ENCODE measurements at places on chromosomes 11 and 22. TPM values are rescaled to one million over a fixed set of nuclear protein-coding genes. Genes with fewer than 3 reads are reported as not detected.

Gene GDPD4
- 0.17 TPM for polyA plus RNA-seq

Gene ANO1
- 18.2 TPM for polyA plus RNA-seq

Gene TMPRSS13
- polyA plus RNA-seq = 0.58 TPM

Gene TTC28
- polyA plus RNA-seq = 45.8 TPM

Gene BIK
- polyA plus RNA-seq = 0.78 TPM

DNA sequence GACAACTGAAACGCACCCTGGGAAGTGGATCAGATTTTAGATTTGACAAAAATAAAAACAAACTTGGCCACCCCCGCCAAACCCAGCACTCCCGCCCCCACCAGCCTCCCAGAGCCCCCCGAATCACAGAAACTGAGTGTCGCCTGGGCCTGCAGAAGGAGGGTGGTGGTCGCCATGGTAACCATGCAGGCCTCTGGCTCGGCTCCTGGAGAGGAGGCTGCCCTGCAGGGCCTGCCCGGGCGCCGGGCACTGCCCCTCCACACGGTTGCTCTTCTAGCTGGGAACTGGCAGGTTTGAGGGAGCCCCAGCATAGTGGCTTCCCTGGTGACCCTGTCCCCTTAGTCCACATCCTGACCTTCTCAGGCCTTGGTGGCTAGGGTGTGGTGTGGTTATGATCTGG is 19.3 kb downstream of the CACNA1I start:
- DNase-seq = no peak

DNA sequence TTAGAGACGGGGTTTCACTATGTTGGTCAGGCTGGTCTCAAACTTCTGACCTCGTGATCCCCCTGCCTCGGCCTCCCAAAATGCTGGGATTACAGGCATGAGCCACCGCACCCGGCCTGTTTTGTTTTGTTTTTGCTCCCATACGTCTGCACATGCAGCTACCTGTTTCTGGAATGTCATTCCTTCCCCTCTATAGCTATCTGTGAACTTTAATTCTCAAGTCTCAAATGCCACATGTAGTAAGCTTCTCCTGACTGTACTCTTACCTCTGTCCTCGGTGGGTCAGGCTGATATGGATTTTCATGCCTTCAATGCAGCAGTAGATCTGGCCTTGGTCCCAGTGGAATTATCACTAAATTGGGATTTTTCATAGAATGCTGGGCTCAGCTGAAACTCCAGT is 12.4 kb upstream of the SWAP70 start:
- no peak for DNase-seq

- DNase-seq = no peak
Measured at GRCh38 chr11:122721964-122722266, 66.4 kb downstream of the UBASH3B start.

DNA sequence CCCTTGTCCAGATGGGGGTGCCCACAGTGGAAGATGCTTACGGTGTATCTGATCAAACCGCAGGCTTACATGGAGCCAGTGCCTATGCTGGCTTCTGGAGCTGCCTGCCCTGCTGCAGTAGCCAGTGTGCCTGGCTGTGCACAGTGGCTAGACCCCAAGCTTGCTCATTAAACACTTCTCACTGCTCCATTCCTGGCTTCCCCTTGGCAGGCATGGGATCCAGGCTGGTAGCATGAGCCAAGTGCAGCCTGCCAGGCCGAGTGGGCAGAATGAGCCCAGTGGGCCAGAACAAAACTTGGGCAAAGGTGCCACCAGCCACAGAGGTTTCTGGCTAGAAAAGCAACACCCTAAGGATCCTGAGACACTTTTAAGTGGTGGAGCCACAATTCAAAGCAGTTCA is 55.4 kb upstream of the B3GNT6 start:
- DNase-seq = no peak

- DNase-seq = peak; percentile 74
Measured at GRCh38 chr11:46889689-46890475, 28.5 kb downstream of the LRP4 start.

DNA sequence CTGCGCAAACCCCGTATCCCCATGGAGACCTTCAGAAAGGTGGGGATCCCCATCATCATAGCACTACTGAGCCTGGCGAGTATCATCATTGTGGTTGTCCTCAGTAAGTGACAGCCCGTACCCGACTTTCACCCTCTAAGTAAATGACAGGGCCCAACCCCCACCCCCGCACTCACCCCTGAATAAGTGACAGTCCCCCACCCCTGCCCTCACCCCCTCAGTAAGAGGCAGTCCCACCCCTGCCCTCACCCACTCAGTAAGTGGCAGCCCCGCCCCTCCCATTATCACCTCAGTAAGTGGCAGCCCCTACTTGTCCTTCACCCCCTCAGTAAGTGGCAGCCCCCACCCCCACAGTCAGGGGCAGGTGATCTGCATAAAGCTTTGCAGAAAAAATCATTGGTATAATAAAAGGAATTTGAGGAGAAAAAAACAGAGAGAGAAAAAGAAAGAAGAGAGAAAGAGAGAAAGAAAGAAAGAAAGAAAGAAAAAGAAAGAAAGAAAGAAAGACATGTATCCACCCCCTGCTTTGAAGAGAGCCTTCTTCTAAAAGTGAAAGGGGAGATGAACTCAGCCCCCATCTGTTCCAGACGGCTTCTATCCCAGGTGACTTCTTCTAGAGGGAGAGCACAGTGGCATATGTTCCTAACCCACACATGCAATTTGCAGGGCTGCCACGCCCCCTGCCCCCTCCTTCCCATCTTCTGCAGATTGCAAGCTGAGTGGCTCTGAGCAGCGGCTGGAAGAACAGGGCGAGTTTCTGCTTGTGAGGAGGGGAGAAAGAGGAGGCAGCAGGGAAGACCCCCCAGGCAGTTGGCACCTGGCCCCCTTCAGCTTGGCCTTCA is 12.5 kb upstream of the SMIM35 start:
- DNase-seq = no peak

DNA sequence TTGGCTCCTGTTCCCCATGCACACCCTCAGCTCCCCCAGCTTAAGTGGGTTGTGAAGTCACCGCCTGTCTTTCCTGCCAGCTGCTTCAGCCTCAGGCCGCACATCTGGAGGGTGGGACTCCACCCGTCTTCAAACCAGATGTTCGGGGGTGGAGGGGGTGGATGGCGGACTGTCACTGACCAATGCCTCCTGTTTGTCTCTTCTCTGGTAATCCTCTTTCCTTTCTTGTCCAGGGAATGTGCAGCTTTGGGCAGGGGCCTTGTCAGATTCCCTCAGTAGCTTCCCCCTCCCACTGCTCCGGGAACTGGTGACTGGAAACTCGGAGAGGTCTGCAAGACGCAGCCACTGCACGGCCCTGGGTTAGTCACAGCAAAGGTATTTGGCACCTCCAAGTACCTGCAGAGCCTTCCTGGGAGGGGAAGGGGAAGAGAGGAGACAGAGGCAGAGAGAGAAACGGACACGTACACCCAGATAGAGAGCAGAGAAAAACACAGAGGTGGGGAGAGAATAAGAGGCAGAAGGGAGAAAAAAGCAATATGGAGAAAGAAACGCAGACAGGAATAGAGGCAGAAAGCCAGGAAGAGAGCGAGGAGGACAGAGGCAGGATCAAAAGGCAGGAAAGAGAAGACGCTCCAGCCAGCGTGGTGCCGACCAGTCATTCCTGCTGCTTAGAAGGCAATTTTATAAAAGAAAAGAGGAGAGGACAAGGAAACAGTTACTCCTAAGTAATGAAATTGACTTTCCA is 56.1 kb upstream of the TIMP3 start:
- no peak for DNase-seq

DNA sequence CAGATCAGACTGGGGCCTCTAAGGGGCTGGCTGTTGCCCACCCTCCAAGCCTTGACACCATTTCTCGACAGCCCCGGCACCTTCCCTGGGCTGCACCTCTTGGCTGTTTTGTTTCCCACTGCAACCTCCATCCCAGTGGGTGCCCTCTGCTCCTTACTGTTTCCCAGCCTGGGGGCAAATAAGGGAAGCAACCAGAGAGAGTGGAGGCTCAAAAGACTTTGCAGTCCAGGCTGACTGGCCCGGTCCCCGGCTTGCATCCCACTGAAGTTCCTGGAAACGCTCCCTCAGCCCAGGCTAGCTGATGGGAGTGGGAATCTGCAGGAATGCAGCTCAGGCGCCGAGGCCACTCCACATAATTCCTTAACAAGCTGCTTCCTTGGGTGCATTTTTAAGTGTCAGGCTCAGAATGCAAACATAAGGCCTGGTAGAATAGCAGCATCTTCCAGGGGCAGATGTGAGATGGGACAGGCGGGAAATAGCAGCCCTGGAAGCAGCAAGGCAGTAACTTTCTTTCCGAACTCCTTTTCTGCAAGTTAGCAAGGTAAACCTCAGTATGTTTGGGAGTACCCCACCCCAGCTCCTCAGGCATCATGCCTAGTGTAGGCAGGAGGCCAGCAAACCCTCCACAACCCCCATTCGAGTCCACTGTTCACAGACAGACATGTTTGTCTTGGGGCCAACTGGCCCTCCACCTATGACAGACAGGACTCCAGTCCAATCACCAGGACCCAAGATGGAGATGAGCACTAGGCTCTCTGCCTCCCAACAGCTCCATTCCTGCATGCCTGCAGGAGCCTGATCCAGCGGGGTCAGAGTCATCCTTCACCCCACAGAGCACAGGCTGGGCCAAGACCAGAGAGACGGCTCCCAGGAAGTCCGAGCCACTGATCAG is 39.3 kb downstream of the RPL27A start:
- DNase-seq = no peak

GRCh38 chr11:47340980-47341775 is 11.3 kb downstream of the MYBPC3 start:
- DNase-seq = no peak

DNA sequence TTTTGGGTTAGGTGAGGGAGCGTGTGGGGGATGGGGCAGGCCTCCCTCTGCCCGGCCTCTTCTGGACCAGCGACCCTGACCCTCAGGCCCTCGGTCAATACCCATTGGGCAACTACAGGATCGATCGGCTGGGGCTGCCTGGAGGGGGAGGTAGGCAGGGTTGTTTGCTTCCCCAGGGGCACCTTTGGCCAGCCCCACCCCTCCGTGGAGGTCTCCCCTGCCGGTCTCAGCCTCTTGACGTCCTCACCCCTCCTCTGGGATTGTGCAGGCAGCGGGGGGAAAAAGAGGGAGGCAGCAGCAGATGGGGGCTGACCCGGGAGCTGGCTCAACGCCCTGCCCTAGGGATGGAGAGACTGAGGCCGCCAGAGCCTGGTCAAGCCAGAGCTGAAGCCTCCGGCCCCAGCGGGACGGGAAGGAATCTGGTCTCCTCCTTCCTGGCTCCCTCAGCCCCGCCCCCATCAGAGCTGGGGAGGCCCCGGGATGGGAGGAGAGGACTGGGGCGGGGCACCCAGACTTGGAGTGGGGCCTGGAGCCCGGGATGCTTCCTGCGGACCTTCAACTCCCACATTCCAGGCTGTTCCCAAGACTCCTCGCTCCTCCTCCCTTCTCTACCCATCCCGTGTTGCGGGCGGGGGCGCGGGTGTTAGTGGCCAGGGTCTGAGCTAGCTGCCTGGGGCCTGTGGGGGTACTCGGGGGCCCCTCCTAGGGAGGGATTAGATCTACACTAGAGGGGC is 14.4 kb upstream of the CDC42EP1 start:
- DNase-seq = peak; percentile 95

GRCh38 chr11:128520888-128521681 is 66.3 kb downstream of the ETS1 start:
- no peak for DNase-seq

GRCh38 chr11:10302744-10303557 is 1.9 kb upstream of the ADM start:
- peak; percentile 68 for DNase-seq

DNA sequence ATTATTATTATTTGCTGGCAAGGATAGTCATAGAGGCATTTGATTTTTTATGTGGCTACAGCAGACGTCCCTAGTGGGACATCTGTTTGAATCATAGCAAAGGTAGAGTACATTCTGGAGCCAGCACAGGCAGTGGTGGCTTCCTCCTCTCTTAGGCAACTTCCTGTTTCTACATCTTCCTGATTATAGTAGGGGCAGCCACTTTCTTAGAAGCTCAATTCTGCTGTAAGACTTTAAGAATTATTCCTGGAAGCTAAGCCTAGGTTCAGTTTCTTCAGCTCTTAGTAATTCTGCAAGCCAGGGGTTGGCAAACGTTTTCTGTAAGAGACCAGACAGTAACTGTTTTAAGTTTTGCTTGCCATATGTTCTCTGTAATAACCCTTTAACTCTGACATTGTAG is 129.3 kb upstream of the TENM4 start:
- DNase-seq = no peak

DNA sequence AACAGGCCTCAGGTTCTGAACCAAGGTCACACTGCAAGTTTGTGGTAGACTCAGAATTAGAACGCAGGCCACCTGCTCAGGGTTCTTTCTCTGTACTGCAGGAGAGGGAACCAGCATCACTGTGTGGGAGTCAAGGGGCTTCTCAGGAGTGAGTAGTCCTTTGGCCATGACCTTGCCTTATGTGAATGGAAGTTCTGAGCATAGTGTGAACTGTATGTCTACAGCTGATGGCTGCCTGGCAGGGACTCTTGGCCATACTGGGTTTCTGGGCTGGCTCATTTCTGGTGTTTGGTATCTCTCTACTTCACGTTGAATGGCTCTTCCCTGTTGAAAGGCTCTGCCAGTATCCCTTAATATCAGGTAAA is 40.1 kb upstream of the TUB start:
- no peak for DNase-seq

DNA sequence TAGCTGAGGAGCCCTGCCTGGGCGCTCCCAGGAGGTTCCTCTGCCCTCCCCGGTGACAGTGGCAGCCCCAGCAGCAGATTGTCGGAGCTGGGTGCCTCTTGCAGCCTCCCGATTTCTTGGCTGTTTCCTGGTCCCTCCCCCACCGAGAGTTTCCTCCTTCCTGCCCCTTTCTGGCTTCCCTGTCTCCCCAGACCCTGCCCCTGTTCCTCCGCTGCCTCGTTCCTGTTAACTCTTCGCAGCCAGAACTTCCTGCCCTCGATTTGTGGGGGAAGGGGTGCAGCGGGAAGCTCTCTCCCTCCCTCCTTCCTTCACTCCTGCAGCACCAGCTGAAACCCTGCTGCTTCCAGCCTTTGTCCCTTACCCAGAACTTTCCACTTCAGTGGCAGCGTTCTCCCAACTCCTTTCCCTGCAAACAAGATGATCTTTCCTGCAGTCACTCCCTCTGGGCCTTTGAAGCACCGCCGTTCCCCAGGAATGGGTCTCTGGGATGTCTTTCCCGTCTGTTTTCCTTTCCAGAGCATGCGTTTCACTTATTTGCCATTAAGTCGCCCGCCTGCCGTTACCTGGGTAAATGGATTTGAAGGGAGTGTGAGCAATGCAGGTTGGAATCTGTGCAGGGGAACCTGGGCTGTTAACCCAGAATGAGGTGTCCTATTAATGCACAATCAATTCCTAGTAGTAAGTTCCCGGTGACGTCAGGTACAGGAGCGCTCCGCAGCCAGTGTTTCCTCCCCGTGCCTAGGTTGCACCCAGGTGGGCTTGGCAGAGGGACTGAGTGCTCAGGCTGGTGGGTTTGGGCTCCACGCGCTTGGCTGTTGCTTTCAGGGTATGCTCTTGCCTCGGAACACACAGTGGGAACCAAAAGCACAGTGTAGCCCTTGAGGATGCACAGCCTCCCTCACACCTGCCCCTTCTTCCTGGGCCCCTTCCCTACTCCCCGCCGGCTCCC is 4.3 kb downstream of the GRK2 start:
- DNase-seq = no peak

DNA sequence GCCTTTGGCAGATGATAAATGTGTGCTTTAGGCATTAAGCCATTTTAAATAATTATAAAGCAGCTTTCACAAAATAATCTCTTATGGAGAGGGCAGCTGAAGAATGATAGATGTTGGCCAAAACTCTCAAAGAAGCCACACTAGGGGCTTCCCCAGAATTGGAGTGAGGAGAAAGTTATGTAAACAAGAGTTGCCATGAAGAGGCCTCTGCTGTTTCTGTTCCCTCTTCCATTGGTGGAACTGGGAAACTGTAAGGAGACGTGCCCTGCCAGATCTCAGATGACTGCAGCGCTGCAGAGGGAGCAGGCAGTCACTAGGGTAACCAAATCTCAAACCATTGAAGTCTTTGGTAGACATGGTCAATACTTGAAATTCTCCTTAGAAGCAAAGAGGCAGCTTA is 19.4 kb upstream of the APLP2 start:
- DNase-seq = no peak
